Eye (tissue), 1 donor: ENCODE measurements at places on chromosomes 3 and 15.

DNA sequence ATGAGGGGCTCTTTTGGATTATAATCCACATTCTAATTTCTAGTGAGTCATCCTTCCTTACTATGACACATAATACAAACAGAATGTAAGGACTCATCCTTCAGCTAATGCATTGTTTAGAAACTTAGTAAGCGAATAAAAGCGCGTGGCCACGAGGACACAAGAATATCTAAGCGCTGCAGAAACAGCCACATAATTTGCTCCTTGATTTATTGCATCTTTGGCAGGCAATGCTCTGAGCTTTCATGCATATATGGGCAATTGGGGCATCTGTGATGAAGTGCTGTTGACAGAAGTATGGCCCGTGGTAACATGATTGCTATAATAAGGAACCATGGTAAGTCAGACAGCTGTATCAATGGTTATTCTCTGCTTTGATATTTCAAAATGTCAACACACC lies 191.3 kb upstream of the ZNF385D start:
- peak; percentile 95 for DNase-seq

DNA sequence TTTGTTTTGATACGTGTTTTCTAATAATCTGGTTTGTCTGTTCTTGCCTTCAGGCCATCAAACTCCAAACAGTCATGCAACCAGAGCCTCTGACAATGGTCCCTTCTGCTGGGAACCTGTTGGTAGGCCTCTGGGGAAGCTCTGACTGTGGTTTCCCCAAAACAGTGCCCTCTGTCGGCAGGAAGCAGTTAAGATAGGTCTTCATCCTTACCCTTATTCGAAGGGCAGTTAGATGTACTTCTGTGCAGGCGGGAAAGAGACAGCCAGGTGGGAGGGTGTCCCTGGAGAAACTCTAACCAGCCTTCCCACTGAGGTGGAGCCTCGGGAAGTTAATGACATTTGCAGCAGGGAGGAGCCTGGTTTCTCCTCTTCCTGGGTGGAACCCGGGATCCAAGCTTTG lies 81.6 kb upstream of the CHMP2B start:
- no peak for DNase-seq

GRCh38 chr3:169122416-169122815 lies 541.1 kb downstream of the MECOM start:
- peak; percentile 66 for DNase-seq

- no peak for DNase-seq
Observed at GRCh38 chr3:14583548-14584091, 43.5 kb upstream of the GRIP2 start.

- DNase-seq = no peak
Observed at GRCh38 chr15:83866692-83867091, 212.8 kb downstream of the ADAMTSL3 start.

DNA sequence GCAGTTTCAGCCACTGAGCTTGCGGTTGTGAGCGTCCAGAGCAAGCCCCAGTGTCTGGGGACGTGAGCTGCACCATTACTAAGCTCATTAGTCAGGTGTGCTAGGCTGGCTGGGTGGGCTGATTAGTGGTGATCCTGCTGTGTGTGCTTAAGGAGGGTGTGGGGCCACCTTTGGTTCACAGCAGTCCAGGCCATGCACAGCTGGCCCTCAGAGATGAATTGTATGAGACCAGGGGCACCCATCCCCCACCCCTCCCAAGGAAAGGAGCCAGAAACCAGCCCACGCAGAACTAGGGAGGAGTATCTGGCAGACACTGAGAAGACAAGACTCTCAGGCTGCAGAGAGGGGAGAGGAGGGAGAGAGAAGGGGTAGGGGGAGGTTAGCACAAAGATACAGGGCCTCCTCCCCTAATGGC lies 3.8 kb downstream of the TYRO3 start:
- DNase-seq = no peak

DNA sequence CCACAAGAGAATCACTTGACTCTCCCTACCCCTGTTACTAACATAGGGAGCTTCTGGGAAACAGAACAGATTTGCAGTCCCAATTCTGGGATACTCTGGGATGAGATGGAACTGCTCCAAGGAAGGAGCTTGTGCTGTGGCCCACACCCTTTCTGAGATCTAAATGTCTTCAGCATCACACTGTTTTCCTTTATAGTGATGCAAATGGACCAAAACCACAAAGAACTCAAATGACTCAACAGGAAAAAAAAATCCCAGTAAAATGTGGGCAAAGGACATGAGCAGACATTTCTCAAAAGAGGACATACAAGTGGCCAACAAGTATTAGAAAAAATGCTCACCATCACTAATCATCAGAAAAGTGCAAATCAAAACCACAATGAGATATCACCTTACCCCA lies 155.6 kb downstream of the NECTIN3 start:
- DNase-seq = no peak

DNA sequence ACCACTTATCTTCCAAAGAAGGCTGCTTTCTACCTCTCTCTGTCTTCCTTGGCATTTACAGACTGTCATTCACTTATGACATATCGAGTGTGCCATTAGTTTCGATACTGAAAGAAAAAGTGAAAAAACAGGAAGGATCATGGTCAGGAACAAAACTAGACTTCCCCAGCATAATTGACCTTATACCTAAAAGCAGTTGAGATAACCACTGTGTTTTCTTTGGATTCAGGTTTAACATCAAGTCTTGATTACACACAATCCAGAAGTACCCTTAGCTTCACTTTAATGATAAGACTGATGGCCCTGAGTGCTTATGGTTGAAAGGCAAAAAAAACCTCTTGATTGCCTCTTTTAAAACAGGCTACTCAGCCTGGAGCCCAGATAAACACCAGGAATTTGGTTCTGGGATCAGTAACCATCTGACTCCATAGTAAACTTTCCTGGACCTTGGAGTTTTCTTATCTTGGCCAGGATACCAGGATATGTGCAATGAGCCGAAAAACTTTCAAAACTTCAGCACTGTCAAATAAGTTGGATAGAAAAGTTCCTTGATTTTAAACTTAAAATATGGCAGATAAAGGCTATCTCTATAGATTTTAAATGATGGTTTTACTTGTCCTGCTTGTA lies 5.0 kb upstream of the UACA start:
- DNase-seq = no peak

DNA sequence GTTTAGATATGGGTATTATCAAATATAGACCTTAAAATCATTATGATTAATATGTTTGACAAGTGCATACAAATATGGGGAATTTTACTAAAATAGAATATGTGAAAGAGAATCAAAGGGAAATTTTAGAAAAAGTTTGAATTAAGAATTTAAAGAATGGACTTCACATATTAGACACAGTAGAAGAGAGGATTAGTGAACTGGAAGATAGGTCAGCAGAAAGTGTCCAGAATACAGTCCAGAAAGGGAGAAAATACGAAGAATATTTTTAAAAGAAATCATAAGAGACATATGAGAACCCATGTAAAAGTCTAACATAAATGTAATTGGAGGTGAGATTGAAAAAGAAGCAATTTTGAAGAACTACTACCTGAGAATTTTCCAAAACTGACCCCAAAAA lies 139.9 kb downstream of the DTWD1 start:
- no peak for DNase-seq

DNA sequence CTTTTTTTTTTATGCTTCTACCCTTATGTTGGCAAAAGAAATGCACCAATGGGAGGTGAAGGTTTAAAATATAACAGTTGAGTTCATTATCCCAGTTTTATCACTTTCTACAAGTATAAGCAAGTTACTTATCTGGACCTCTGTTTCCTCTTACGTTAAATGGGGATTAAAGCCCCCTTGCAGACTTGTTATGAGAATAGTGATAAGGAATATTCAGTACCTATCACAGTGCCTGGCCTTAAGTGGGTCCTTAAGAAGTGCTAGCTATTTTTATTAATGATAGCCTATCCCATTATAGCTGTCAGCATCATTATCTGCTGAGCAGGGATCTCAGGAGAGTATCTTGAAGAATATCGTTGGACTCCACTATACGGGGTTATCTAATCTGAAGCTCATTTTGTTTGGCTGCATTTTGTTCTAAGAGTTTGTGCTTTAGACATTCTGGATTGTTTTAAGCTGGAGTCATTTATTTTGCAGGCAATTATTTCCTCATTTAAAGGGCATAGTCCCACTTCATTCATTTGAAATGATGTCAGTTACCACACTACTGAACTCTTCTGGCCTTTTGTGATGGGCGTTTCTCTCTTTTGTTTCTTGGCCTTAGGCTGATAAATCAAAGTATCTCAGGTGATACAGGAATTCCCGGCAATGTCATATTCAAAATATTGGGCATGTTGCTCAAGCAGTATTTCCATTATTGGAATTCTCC lies 28.8 kb downstream of the RAB8B start:
- no peak for DNase-seq

GRCh38 chr3:136476280-136476679 lies 226.1 kb downstream of the PCCB start:
- no peak for DNase-seq

DNA sequence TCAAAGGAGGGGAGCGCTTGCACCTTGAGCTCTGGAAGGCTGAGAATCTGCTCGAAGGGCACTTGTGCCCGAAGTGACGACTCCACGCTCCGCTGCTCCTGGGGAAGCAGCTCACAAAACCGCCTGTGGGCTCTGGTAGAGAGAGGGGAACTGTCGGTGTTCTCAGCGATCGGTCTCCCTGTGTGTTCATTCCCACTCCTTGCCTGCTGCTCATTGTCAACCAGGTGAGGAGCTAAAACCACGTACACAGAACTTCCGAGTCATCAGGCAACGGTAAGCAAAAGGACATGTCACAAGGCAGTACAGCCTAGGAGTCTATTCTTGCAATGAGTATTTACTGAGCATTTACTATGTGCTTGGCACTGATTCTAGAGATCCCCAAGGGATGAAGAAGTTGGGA lies 1.5 kb downstream of the CIB1 start:
- DNase-seq = no peak

- no peak for DNase-seq
Observed at GRCh38 chr3:11580645-11581044, 63.1 kb downstream of the VGLL4 start.

GRCh38 chr3:129645286-129645685 lies 38.8 kb upstream of the PLXND1 start:
- DNase-seq = no peak

DNA sequence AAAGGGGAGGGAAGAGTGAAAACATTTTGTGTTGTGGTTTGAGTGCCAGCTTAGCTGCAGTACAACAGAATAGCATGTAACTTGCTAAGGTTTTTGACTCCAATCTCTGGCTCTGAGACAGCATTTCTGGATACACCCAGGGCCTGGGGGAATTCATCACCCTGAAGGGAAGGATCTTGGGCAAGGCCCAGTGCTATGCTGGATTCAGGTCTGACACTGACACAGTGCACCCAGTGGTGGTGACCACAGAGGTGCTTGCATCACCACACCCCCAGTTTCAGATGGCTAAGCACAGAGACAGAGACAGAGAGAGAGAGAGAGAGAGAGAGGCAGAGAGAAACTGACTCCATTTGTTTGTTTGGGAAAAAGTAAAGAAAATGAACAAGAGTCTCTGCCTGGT lies 74.1 kb upstream of the KBTBD8 start:
- no peak for DNase-seq

DNA sequence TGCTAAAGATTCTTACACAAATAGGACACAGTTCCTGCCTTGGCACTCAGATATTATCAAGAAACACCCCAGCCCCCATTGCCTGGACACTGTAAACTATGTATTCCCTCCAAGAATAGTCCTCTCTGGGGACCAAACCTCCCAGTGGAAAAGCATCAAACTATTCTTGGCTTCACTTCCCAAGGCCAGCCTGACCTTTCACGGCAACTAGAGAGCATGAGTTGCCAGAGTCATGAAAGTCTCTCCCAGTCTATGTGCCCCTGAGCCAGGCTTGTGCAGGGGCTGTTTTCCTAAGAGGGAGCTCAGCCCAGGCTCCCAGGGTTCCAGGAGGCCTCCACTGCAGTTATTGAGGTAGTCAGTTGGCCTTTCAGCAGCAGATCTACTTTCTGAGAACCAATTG lies 251.9 kb upstream of the TGFBR2 start:
- DNase-seq = no peak

DNA sequence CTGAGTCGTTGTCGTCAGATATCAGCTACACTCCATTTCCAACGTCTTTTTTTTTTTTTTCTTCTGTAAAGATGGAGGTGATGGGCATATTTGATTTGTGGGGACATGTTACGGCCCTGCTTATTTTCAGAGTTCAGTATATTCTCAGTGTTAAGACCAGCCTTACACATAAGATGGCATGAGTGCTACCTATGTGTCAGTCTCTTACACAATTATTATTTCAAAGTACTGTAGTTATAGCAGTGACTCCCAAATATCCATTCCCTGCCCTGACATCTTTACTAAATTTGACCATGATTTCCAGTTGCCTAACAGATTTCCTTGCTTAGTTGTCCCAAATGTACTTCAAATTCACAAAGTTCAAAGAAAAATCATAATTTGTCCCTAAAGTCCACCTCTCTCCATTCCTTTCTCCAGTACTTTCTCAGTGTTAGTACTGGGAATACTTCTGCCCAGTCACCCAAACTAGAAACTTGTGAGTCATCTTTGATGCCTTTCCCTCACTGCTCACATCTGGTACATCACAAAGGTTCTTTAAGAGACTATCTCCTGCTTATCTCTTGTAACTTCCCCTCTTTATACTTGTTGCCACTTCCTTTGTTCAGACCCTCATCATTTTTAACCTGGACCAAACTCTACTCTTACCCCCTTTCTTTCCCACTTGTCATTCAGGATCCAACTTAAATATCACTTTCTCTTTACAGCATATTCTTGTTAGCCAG lies 67.0 kb downstream of the ZNF609 start:
- no peak for DNase-seq

DNA sequence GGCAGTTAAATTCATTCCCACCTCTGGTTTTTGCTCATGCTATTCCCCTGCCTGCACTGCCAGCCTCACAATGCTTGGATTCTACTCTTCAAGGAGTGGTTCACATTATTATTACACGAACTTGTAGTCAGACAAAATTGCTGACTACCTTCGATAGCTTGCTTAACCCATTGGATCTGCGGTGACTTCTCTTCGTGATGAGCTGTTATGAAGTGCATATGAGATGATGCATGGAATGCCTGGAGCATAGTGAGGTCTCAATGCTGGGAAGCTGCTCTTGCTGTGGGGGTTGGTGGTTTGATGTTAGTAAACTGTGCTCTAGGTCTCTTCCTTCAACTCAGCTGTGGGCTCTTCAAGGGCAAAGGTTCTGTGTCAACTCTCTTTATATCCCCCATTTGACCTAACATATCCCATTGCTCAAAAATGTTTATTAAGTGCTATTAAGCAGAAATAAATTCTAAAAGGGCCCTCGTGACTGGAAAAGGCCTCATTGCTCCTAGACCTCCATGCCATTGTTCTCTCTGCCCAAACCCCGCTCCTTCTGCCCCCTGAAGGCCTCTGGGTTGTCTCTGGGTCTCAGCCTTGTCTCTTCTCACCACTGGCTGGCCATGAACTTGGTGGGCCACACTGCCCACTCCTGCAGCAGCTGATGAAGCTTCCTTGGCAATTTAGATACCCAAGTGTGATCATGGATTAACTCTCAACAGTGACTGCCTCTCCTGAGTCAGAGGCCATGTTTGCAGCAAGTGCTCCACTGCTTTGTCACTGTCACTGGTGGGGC lies 4.5 kb upstream of the SLCO2A1 start:
- no peak for DNase-seq

- DNase-seq = no peak
Observed at GRCh38 chr3:195458316-195458717, 15.5 kb upstream of the ACAP2 start.

GRCh38 chr3:135784557-135784956 lies 181.0 kb upstream of the PPP2R3A start:
- no peak for DNase-seq
